ENCODE measurements at places on chromosomes 5 and 9.

- no peak for DNase-seq
- no peak overlapping the region for H3K27ac ChIP-seq
- H3K36me3 ChIP-seq, result no peaks in the 10 kb centered on the region
- H3K4me3 ChIP-seq, result no peak overlapping the region
- H3K27me3 ChIP-seq, result peaks cover 3% of the 10 kb centered on the region
- peaks cover 3% of the 10 kb centered on the region for H3K4me1 ChIP-seq
Observed at GRCh38 chr9:124220946-124221451, 36.8 kb upstream of the NEK6 start.

GRCh38 chr9:105127863-105128220, 116.6 kb upstream of the SLC44A1 start:
- peaks cover 11% of the 10 kb centered on the region for H3K4me1 ChIP-seq
- no peaks in the 10 kb centered on the region for H3K36me3 ChIP-seq
- no peaks in the 10 kb centered on the region for H3K27me3 ChIP-seq
- H3K4me3 ChIP-seq, result no peak overlapping the region
- H3K27ac ChIP-seq, result no peak overlapping the region

GRCh38 chr9:107603281-107603680, 113.7 kb upstream of the KLF4 start:
- H3K4me3 ChIP-seq, result no peak overlapping the region
- peaks cover 6% of the 10 kb centered on the region for H3K4me1 ChIP-seq
- no peak for DNase-seq

GRCh38 chr9:113349445-113350094, at the start of gene BSPRY:
TSS of gene BSPRY (plus strand) at chr9:113349541. CDS start at chr9:113349580, 39 bp downstream.
- H3K27ac ChIP-seq, result peak within 1 kb of the TSS; percentile 72
- peak within 1 kb of the TSS; percentile 87 for H3K4me3 ChIP-seq
- no peaks in the 10 kb centered on the region for H3K4me1 ChIP-seq
- DNase-seq, result no peak

GRCh38 chr9:136409557-136410455, 608 bp downstream of the ENTR1 start:
- no peak for DNase-seq
- H3K27ac ChIP-seq, result peak overlapping the region; percentile 86
- H3K4me1 ChIP-seq, result peaks cover 19% of the 10 kb centered on the region
- no peaks in the 10 kb centered on the region for H3K27me3 ChIP-seq
- H3K36me3 ChIP-seq, result peaks cover 3% of the 10 kb centered on the region

DNA sequence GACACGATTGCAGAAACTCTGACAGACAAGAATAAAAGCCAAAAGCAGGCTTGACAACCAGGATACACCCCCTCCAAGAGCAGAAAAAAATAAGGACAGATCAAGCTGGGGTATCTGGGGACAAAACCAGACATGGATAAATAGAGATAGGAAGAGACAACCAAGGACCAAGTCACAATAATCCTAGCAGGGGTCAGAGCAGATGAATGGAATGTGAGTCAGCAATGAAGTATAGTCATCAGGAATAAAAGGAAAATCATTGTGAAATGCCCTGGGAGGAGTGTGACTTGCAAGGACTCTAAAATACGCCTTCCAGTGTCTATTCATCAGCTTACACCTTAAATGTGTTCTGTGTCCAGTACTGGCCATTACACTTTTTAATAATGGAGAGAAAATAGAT, 206.8 kb downstream of the CAAP1 start:
- H3K4me1 ChIP-seq, result no peaks in the 10 kb centered on the region
- no peak overlapping the region for H3K4me3 ChIP-seq
- H3K36me3 ChIP-seq, result no peaks in the 10 kb centered on the region
- H3K27me3 ChIP-seq, result peaks cover 8% of the 10 kb centered on the region
- no peak overlapping the region for H3K27ac ChIP-seq

Data from type B pancreatic cell (in vitro differentiated cells).